ENCODE measurements at places on chromosomes 13 and 19. TPM values are rescaled to one million over a fixed set of nuclear protein-coding genes. Genes with fewer than 3 reads are reported as not detected.

Gene ZGLP1
- 0.66 TPM for total RNA-seq

- H3K4me3 ChIP-seq: no peak overlapping the region
- H3K36me3 ChIP-seq: no peaks in the 10 kb centered on the region
- H3K4me1 ChIP-seq: no peaks in the 10 kb centered on the region
- no peaks in the 10 kb centered on the region for H3K27me3 ChIP-seq
- DNase-seq: no peak
- H3K27ac ChIP-seq: no peak overlapping the region
Measured at GRCh38 chr13:21980049-21980448, 309.2 kb downstream of the FGF9 start.

Gene LHB
- not detected for total RNA-seq

Gene PRR22
- 0.26 TPM for total RNA-seq

DNA sequence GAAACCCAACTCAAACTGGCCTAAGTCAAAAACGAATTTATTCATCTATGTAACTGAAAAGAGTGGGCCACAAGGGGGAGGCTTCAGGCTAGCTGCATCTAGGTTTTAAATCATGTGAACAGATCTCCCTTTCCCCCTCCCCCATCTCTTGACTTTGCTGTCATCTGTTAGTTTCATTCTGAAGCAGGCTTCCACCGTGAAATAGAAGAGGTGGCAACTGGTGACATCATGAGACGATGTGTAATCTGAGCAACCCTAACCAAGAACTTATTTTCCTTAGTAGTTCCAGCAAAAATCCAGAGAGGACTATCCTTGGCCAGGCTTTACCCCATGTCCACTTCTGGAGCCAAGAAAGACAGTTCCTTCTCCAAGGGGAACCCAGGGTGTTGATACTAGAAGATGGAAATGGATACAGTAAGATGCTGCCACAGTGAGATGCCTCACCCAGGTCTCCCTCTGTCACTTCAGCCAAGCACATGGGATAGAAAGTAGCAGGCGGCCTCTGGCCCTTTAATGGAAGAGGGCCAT, 9.4 kb downstream of the SAMD4B start:
- H3K4me3 ChIP-seq: no peak overlapping the region
- DNase-seq: no peak
- no peak overlapping the region for H3K27ac ChIP-seq

GRCh38 chr13:67620665-67621064, 390.5 kb upstream of the PCDH9 start:
- H3K27ac ChIP-seq: no peak overlapping the region
- H3K4me3 ChIP-seq: no peak overlapping the region
- H3K27me3 ChIP-seq: no peaks in the 10 kb centered on the region
- no peaks in the 10 kb centered on the region for H3K36me3 ChIP-seq
- H3K4me1 ChIP-seq: no peaks in the 10 kb centered on the region

- no peak overlapping the region for H3K4me3 ChIP-seq
- H3K36me3 ChIP-seq: peaks cover 15% of the 10 kb centered on the region
- H3K4me1 ChIP-seq: no peaks in the 10 kb centered on the region
Measured at GRCh38 chr19:40585241-40585981, 8.7 kb downstream of the SHKBP1 start.

Gene U2AF1L4
- 5.9 TPM for total RNA-seq

GRCh38 chr13:21034603-21035191, 26.7 kb downstream of the LATS2 start:
- H3K36me3 ChIP-seq: peaks cover 9% of the 10 kb centered on the region
- no peak overlapping the region for H3K4me3 ChIP-seq
- H3K27me3 ChIP-seq: no peaks in the 10 kb centered on the region
- H3K27ac ChIP-seq: peak overlapping the region; percentile 16
- DNase-seq: peak; percentile 79

DNA sequence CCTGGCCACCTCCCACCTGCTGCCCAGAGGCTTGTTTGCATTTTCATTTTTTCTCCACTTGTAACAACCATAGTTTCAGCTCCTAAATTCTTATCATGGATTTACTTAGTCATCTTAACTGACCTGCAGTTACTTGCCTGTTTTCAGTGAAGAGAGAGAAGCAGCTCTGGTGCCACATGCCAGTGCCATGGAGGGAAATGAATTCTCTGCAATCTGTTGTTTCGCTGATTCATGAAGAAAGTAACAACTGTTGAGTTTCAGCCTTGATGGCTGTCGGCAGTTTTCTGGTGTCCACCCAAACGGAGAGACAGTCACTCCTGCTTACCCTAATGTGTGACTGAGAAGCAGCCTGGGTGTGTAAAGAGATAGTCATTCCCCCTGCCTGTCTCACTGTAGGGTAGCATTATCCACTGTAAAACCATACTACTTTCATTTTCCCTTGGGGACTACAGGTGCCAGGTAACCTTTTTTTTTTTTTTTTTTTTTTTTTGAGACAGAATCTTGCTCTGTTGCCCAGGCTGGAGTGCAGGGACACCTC, 116.1 kb downstream of the DNAJC3 start:
- H3K4me3 ChIP-seq: no peak overlapping the region
- no peak overlapping the region for H3K27ac ChIP-seq
- H3K36me3 ChIP-seq: peaks cover 2% of the 10 kb centered on the region
- no peaks in the 10 kb centered on the region for H3K27me3 ChIP-seq
- peak; percentile 40 for DNase-seq

Gene IRGC
- not detected for total RNA-seq

DNA sequence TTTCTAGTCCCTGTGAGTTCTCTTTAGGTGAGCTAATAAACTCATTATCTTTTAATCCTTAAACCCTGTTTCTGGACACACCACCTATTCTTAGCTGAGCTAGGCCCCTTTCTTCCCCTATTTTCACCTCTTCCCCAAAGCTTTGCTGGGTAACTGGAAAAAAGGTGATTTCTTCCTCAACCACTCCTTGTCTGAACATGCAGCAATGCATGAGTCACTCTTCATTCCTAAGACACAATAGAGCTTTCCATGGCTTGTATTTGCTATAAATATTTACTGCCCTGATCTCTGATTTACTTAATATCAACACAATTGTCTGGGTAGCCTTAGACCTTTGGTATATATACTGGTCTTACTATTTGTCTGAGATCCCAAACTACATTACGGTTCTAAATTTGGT, 370.9 kb downstream of the KLF5 start:
- no peak overlapping the region for H3K4me3 ChIP-seq
- no peak overlapping the region for H3K27ac ChIP-seq
- no peaks in the 10 kb centered on the region for H3K27me3 ChIP-seq

Gene CNN1
- 17.2 TPM for total RNA-seq

- H3K27me3 ChIP-seq: no peaks in the 10 kb centered on the region
- H3K4me1 ChIP-seq: peaks cover 13% of the 10 kb centered on the region
- H3K36me3 ChIP-seq: no peaks in the 10 kb centered on the region
- peak; percentile 65 for DNase-seq
- H3K27ac ChIP-seq: no peak overlapping the region
- H3K4me3 ChIP-seq: no peak overlapping the region
Measured at GRCh38 chr19:49761625-49762311, 1.3 kb downstream of the TSKS start.

DNA sequence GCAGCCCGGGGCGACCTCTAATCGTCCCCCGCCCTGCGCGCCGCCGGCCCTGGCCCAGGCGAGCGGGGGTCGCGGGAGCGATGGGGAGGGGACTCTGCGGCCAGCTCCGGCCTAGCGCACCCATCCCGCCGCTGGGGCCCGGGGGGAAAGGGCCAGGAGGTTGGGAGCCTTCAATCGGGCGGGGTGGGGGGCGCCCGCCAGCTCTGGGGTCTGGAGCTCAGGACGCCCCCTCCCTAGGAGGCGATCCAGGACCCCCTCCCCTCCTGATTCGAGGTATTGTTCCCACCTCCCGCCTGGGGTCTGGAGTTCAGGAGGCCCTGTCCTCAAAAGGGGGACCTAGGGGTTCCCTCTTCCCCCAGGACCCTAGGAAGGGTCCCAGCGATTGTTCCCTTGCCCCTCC, 430 bp downstream of the ZNF358 start:
- peak overlapping the region; percentile 86 for H3K4me3 ChIP-seq
- peaks cover 6% of the 10 kb centered on the region for H3K4me1 ChIP-seq
- H3K36me3 ChIP-seq: peaks cover 4% of the 10 kb centered on the region
- H3K27me3 ChIP-seq: no peaks in the 10 kb centered on the region
- H3K27ac ChIP-seq: peak overlapping the region; percentile 43
